ENCODE measurements at places on chromosomes 6 and 20.

DNA sequence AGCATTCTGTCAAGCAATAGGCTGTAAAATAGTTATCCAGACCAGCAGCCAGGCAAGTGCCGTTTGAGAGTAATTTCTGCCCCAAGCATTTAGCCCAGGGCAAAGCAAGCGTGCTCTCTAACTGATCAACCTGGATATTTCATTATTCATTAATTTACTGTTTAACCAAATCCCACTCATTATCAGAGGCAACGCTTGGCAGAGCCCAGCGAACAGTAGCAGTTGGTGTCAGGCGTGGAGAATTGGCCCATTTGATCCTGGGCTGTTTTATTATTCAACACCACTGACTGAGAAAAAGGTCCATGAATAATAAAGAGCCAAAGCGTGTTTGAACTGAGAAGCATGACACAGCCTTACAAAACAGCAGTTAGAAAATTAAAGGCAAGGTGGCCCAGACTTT lies 35.3 kb downstream of the TFAP2B start:
- no peak for DNase-seq

DNA sequence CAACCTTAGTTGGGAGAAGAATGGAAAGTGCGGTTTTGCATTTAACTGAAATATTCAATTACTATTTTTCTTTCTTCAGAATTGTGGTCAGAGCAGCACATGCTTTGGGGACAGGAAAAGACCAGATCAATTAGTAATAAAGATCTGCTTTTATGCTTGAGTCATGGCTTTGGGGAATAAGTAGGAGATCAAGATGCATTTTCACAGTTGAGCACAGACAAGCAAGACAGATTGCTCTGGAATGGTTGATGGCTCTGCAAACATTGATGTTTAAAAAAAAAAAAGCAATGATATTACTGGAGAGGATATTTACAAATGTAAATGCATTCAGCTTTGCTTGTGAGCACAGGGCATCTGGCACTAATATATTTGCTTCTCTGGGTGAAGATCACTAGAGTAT lies 224.4 kb upstream of the SASH1 start:
- no peak for DNase-seq

DNA sequence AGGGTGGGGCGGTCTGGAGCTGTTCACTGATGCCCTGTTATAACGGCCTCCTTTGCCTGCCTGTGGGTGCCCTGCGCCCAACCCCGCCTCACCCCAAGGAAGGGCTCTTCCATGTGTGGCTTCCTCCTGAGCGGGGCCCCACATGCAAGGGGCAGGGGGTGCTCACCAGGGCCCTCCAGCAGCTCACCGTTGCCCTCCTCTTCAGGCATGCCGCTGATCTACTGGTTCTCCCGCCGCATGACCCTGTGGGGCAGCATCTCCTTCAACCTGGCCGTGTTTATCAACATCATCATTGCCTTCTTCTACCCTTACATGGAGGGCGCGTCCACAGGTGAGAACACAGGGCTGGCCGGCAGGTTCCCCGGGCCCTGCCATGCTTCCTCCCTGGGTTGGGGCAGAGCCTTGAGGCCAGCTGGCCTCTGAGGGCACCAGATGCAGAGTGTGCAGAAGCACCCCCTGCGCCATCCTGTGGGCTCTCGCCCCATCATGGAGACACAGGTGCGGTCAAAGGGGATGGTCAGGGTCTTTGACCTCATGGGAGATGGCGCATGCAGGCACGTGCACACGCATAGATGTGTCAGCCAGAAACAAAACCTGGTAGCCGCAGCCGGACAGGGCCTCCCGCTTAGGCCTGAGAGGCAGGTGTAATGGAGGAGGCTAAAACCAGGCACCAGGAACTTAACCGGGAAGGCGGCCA lies 22.9 kb downstream of the UQCC2 start:
- DNase-seq = no peak

- no peak for DNase-seq
Measured at GRCh38 chr6:159941286-159942113, 27.4 kb upstream of the IGF2R start.

DNA sequence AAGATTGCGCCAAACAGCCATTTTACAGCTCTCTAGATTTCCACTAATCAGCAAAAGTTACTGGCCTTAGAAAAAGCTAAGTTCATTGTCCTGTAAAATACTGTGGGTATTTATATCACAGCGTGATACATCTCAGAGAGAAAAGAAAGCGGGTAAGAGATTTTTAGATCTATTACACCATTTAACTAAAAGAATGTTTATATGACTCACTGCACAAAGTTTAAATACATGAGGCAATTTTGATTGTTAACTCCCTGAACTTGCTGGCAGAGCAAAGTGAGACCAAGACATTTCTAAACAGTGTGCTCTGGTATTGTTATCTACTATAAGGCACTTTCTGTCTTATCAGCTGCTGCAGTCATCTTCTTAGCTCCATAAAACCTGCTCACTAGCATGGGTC lies 314.3 kb downstream of the EPHA7 start:
- DNase-seq = no peak

DNA sequence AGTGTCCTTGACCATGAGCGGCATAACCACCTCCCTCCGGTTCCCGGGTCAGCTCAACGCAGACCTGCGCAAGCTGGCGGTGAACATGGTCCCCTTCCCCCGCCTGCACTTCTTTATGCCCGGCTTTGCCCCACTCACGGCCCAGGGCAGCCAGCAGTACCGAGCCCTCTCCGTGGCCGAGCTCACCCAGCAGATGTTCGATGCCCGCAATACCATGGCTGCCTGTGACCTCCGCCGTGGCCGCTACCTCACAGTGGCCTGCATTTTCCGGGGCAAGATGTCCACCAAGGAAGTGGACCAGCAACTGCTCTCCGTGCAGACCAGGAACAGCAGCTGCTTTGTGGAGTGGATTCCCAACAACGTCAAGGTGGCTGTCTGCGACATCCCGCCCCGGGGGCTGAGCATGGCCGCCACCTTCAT lies 4.9 kb downstream of the TUBB1 start:
- DNase-seq = no peak
